Esophagus squamous epithelium (tissue), 5 donors: ENCODE measurements at places on chromosomes 13 and 19.

DNA sequence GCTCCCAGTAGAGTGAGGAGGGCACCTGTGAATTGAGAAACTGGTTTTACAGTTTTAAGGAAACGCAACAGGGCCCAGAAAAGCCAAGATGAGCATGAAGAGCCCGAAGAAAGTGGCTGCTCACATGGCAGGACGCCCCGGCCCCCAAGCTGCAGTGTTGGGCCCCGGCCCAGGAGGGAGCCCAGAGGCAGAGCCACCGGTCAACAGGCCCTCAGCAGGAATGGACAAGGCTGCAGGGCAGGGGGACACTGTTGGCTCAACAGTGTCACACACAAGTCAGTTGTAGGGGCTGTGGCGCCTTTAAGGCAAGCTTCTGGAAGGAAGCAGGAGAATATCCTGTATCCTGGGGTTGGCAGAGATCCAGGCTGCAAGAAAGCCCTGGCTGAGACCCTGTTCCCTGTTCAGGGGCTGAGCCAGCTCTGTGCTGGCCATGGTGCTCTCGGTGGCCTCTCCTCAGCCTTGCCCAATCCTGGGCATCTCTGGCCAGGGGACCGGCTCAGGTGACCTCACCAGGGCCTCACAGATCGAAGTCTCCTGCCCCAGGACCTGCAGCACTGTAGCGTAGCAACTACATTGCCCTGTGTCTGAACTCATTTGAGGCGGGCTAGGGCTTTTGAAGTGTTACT, 28.0 kb downstream of the UPF1 start:
- DNase-seq: no peak

GRCh38 chr13:29884671-29885430, 34.4 kb upstream of the UBL3 start:
- DNase-seq: no peak

- DNase-seq: no peak
Observed at GRCh38 chr13:19657872-19658591, 24.6 kb downstream of the MPHOSPH8 start.

- DNase-seq: no peak
Observed at GRCh38 chr13:42021851-42022250, 26.6 kb upstream of the DGKH start.

DNA sequence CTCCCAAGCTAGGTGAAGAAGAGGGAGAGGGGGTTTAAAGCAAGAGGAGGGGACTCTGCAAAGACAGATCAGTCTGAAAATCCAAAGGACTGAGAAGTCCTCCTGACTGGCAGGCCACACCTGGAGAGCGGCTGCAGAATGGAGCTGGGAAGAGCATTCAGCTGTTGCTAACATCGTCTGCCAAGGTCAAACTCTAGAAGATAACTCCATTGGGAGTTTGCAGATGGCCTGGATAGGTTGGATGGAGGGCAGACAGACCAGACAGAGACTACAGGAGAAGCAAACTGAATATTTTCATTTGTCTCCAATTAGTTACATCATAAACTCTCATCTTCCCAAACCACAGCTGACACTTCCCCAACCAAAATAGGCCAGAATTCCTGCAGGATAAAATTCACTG, 19.9 kb upstream of the SHISA2 start:
- no peak for DNase-seq

GRCh38 chr13:111396457-111396856, 76.0 kb downstream of the TEX29 start:
- DNase-seq: no peak

GRCh38 chr19:18477974-18478373, 40.0 kb upstream of the ISYNA1 start:
- DNase-seq: no peak

GRCh38 chr19:15595069-15595468, 19.9 kb upstream of the CYP4F8 start:
- no peak for DNase-seq

DNA sequence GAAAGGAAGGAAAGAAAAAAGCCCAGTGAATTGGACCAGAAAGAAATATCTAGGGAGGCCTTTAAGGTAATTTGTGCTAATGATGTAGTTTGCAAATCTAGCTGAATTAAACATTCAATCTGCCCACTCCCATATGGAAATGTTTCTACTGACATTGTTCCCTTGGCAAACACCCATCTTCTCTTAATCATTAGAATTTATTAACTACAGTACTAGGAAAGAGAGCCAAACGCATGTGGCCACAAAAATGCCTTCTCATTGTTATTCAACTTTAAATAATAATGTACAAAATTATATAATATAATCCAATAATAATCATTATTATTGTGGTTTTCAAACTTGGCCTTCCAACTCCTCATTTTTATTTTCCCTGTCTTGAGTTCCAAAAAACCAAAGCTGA, 234.7 kb downstream of the NHLRC3 start:
- DNase-seq: no peak
